ENCODE measurements at places on chromosomes 7 and 10. TPM values are rescaled to one million over a fixed set of nuclear protein-coding genes. Genes with fewer than 3 reads are reported as not detected.
A peak's percentile ranks its signal among the peaks of the same experiment; 100 is the strongest.

The TAF6 gene
- 42.2 TPM for total RNA-seq

DNA sequence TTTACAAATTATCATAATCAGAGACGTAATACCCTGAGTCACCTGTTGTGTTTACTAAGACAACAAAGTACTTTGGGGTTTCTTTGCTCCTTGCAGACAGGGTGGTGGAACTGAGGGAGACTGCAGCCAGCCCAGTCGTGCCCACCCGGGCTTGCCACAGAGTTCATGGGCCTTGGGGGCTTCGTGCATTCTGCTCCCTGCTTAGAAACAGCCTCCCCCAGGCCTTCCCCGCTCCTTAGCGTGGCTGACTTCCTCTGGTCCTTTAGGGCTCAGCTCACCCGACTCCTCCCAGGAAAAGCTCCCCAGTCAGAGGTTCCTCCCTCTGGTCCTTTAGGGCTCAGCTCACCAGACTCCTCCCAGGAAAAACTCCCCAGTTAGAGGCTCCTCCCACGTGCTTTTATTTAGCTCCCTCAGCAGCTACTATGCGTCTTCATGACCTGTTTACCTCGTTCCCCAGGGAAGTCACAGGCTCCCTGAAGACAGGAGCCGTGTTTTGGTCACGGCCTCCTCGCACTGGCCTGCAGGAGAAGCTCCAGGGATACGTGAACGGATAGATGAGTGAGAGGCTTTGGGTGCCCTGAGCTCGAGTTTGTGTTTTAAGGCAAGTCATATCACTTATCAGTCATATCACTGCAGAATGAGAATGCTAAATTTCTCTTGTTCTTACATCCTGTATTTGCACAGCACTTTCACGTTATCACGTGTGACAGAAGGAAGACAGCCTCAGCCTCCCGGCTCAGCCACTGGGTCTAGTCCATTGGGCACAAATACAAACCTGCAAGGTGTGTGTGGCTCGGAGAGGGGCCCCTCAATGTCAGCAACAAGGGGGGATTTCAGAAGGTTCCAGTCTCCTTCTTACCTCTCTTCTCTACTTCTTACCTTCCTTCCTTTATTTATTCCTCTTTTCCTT, 52.7 kb upstream of the VIPR2 start:
- peak overlapping the region; percentile 2 for H3K4me3 ChIP-seq
- H3K27ac ChIP-seq = peak overlapping the region; percentile 82
- peaks cover 81% of the 10 kb centered on the region for H3K4me1 ChIP-seq
- H3K36me3 ChIP-seq = no peaks in the 10 kb centered on the region
- H3K27me3 ChIP-seq = no peaks in the 10 kb centered on the region

GRCh38 chr7:157005456-157006204, 4.8 kb downstream of the MNX1 start:
- H3K4me1 ChIP-seq = peaks cover 6% of the 10 kb centered on the region
- H3K27ac ChIP-seq = no peak overlapping the region
- H3K27me3 ChIP-seq = peaks cover 56% of the 10 kb centered on the region
- no peaks in the 10 kb centered on the region for H3K36me3 ChIP-seq
- DNase-seq = no peak

- no peaks in the 10 kb centered on the region for H3K4me1 ChIP-seq
- no peak overlapping the region for H3K4me3 ChIP-seq
- no peaks in the 10 kb centered on the region for H3K27me3 ChIP-seq
Observed at GRCh38 chr10:79202188-79203013, 133.6 kb downstream of the ZMIZ1 start.

DNA sequence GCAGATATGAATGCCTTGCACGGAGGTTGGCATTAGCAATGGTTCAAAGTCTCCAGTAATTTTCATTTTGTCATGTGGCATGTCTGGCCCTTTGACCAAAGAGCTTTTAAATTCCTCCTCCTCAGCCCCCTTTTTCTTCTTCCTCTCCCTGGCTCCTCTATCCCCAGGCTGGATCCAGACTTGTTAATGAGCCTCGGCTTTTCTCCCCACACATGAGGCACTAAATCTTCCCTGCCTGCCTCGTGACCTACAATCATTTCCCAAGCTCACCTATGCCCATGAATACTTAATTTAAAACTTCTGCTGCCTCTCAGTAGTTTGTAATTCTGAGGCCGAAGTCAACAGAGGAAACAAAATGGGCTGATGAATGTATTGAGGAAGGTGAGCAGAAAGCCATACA, 23.3 kb upstream of the LRRC4 start:
- H3K36me3 ChIP-seq = no peaks in the 10 kb centered on the region
- no peaks in the 10 kb centered on the region for H3K27me3 ChIP-seq
- no peak overlapping the region for H3K4me3 ChIP-seq
- no peak overlapping the region for H3K27ac ChIP-seq
- H3K4me1 ChIP-seq = peaks cover 13% of the 10 kb centered on the region
- no peak for DNase-seq

GRCh38 chr10:79433324-79434222, 11.9 kb downstream of the ZCCHC24 start:
- no peak for DNase-seq
- no peaks in the 10 kb centered on the region for H3K36me3 ChIP-seq
- no peaks in the 10 kb centered on the region for H3K27me3 ChIP-seq
- H3K4me1 ChIP-seq = no peaks in the 10 kb centered on the region
- H3K27ac ChIP-seq = no peak overlapping the region
- H3K4me3 ChIP-seq = no peak overlapping the region

- no peak overlapping the region for H3K4me3 ChIP-seq
- no peak overlapping the region for H3K27ac ChIP-seq
- H3K27me3 ChIP-seq = no peaks in the 10 kb centered on the region
- no peaks in the 10 kb centered on the region for H3K36me3 ChIP-seq
- no peak for DNase-seq
Observed at GRCh38 chr7:101891936-101892640, 74.7 kb downstream of the CUX1 start.

DNA sequence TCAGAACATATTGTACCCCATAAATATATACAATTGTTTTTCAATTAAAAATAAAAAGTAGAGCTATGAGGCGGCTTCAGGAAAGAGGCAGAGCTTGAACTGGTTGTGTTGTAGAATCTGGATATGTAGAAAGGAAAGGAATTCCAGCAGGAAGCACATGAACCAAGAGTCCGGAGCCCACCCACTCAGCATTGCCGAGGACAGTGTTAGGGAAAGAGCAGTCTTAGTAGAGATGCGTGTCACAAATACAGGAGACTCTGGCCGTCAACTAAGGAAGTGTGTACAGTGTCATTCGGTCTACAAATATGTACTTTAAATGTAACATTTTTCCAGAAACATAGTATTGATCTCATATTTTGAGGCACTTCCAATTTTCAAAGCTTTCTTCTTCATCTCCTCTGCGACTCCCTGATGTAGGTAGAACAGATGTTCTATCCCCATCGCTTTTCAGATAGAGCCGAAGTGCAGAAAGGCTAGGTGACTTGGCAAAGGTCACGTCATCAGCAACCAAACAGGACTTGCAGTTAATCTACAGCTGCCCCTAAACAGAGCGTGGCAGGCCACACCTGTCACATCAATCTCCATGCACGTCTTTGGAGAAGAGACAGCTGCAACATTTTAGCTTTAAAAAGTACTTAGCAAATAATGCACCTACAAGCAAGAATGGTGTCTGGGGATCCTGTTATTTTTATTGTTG, 25.3 kb upstream of the GJD4 start:
- peaks cover 1% of the 10 kb centered on the region for H3K36me3 ChIP-seq
- no peak for DNase-seq
- H3K27me3 ChIP-seq = no peaks in the 10 kb centered on the region
- H3K27ac ChIP-seq = no peak overlapping the region

- H3K4me1 ChIP-seq = peaks cover 9% of the 10 kb centered on the region
- no peaks in the 10 kb centered on the region for H3K36me3 ChIP-seq
- no peak overlapping the region for H3K27ac ChIP-seq
Observed at GRCh38 chr7:333393-333764, 43.4 kb downstream of the FOXL3 start.
